ENCODE measurements at places on chromosomes 3 and 15.
A peak's percentile ranks its signal among the peaks of the same experiment; 100 is the strongest.

- peak; percentile 73 for DNase-seq
Observed at GRCh38 chr15:63381301-63382204, at the start of gene CA12. Gene CA12 (minus strand): TSS chr15:63381846. CDS start chr15:63381720, 126 bp downstream.

GRCh38 chr3:117144853-117145252 lies 435.3 kb downstream of the TUSC7 start:
- no peak for DNase-seq

DNA sequence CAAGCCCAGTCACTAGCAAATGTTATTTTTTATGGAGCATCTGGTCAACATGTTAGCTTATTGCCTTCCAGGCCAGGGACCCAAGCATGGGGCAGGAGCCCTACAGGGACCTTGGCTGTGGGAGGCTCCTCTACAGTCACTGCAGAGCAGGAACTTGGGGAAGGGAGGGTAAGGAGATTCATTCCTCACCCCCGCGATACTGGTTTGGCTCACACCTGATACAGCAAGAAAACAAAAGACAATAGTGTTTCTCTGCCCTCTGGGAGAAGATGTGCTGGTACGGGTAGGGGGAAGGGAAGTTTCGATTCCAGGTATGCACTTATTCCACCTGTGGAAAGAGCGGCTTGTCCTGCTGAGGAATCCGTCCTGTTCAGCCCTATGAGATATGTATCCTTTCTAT lies 77.6 kb downstream of the SLC12A8 start:
- no peak for DNase-seq

- DNase-seq, result no peak
Observed at GRCh38 chr3:73326396-73326795, 264.9 kb downstream of the EBLN2 start.

- DNase-seq, result no peak
Observed at GRCh38 chr15:57516327-57517029, 75.2 kb upstream of the MYZAP start.

- DNase-seq, result no peak
Observed at GRCh38 chr15:99477791-99478471, 87.9 kb upstream of the MEF2A start.

DNA sequence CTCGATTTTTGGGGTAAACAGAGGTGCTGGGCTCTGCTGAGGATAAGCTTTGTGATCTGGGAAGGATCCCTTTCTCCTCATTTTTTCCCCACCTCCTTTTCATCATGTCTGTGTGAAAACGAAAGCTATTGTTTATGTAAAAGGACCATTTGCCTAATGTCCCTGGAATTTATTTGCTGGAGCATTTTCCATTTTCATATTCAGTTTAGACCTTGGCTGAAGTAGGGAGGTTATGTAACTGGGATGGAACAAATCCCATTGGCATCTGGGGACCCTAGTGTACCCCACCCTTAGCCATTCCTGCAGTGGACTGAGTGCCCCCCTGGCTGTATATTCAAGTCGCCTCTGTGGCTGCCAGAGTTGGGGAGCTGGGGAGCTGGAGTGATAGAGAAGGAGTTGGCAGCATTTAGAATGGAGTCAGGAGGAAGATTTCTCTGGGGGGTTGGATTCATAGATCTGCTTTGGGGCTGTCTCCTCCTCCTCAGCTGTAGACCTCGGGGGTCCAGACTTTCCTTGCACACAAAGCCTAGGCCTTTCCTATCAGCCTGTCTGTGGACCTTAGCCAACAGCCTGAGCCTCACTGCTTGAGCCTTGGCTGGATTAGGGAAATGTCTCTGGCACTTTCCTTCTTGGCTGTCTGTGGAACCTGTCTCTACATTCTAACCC lies 270.4 kb upstream of the CTDSPL start:
- no peak for DNase-seq

DNA sequence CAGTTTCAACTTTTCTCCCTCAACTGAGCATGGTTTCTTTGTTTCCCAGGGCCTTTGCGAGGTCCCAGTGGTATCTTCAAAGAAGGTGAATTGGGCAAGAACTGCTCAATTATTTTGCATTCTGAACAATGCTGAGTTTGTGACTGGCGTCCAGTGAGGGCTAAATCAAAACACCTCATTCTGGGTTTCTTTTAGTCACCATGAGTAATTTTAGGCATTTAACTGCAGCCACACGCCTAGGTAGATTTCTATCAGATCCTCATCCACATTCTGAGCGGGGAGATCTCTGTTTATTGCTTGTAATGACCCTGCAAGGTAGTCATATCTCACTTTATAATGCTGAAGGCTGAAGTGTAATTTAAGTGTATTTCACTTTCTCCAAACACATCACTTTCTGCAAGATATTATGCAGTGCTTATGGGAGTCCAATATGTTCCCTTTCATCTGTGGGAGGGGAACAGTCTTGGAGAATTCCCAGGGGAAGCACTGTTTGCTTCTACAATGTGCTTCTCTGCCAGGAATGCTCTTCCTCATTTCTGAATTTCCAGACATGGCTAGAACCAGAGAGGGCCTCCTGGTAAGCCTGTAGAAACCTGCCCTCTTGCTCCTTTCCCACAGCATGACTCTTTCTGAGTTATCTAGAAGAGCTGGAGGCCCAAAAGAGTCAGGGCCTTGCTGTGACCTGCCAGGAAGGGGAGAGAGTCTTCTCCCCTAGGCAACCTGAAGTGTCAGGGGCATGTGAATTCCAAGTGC lies 91.7 kb downstream of the FRMD4B start:
- DNase-seq, result no peak

GRCh38 chr15:58233341-58233740 lies 95.2 kb downstream of the AQP9 start:
- DNase-seq, result no peak

- DNase-seq, result no peak
Observed at GRCh38 chr15:35519541-35520149, 26.3 kb downstream of the DPH6 start.

DNA sequence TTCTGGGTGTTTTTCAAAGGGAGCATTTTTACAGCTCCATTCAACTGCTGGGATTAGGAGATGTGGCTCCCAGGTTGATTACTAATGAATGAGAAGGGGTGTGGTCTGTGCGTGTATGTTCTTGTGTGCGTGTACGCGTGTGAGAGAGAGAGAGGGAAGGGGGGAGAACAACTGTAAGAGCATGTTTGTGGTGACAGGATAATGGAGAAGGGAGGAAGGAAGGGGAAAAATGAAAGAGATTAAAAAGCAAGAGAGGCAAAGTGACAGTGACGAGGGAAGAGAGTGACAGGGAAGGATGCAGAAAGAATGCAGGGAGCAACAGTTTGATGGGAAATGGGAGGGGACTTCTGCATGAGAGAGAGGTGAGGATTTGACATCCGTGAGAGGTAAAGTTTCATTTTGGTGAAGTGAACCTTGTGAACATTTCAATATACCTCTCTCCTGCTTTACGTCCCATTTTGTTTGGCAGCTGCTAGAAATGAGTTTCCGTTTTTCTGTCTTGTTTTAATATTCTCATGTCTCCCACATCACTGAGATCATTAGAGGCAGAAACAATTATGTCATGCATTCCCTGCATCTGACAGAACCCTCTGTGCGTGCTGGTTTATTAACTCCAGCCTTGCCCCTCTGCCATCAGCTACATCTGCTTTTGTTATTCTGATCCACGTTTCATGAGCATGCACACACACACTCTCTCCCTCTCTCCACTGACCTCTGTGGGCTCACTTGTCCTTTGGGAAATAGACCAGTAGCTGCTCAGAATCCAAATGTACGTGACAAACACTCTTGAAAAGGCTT lies 161.6 kb downstream of the GAP43 start:
- no peak for DNase-seq

GRCh38 chr15:80489030-80489594 lies 84.9 kb downstream of the ARNT2 start:
- no peak for DNase-seq

DNA sequence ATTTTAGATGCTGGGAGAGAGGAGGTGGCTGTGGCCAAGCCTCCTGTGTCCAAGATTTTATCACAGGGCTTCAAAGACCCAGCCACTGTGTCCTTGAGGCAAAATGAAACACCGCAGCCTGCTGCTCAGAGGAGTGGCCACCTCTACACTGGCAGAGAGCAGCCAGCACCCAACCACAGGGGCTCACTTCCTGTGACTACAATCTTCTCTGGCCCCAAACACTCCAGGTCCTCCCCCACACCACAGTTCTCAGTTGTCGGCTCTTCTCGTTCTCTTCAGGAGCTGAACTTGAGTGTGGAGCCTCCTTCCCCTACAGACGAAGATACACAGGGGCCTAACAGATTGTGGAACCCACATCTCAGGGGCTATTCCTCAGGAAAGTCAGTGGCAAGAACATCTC lies 45.6 kb downstream of the CDAN1 start:
- DNase-seq, result no peak

GRCh38 chr15:70580958-70581357 lies 182.4 kb downstream of the UACA start:
- no peak for DNase-seq

DNA sequence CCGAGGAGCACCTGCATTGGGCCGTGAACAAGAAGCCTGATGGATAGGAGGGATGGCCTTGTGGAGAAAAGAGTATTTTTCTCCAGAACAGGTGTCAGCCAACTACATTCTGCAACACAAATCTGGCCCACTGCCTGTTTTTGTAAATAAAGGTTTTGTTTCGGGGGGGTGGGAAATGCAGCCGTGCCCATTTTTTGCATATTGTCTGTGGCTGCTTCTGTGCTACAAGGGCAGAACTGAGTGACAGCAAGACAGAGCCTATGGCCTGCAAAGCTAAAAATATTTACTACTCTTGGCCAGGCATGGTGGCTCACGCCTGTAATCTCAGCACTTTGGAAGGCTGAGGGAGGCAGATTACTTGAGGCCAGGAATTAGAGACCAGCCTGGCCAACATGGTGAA lies 95.9 kb upstream of the AKAP13 start:
- no peak for DNase-seq

DNA sequence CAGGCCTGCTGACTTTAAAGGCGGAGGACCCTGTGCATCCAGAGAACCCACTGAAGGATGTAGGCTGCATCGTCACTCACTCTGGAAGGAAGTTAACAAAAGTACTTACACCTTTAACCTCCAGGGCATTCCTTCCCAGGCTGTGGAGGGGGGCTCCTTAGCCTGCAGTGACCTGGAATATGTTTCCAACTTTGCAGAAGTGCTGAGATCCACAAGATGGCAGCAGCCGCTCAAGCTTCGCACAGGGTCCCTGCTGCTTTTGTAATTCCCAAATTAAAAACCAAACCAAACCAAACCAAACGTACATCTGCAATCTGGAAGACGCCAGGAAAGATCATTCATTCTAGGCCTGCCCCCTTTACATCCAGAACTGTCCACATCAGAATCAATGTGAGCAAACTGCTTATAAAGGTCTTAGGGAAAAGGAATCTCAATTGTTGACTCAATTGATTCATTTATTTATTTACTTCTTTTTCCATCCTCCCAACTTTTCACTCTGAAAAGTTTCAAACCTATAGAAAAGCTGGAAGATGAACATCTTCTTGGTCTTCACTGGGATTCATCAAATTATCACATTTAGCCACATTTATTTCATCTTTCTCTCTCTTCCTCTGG lies 70.5 kb upstream of the KLHL25 start:
- DNase-seq, result no peak

- no peak for DNase-seq
Observed at GRCh38 chr3:128994173-128994512, 267 bp upstream of the CFAP92 start.
